ENCODE measurements at places on chromosomes 5 and 9. TPM values are rescaled to one million over a fixed set of nuclear protein-coding genes. Genes with fewer than 3 reads are reported as not detected.

DNA sequence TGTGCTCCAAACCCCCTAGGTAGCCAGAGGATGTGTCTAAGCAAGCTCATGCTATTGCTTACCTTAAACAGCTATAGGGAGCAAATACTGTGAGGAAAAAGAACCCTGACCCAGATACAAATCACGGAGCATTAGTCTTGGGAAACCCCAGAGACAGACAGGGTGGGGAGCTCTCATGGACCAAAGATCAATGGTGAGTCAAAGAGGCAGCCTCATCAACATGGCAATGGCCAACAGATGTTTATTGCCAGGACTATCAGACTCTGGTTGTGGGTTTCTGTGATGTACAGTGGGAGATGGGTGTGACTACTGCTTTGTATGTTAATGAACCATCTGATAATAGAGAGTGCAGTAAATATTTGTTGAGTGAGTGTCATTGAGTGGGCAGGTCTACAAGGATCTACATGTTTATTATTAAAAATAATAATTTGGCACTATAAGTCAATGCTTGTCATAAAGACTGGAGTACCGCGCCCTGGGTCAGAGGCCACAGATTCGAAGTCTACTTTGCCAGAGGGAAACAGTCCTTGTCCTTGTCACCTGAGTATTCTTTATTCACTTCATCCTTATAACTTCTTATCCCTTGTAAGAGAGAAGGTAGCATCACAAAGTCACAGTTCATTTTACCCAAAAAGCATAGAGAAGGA is 56.5 kb upstream of the RAI14 start:
- H3K4me3 ChIP-seq = no peak overlapping the region
- H3K4me1 ChIP-seq = no peaks in the 10 kb centered on the region
- no peak overlapping the region for H3K27ac ChIP-seq

DNA sequence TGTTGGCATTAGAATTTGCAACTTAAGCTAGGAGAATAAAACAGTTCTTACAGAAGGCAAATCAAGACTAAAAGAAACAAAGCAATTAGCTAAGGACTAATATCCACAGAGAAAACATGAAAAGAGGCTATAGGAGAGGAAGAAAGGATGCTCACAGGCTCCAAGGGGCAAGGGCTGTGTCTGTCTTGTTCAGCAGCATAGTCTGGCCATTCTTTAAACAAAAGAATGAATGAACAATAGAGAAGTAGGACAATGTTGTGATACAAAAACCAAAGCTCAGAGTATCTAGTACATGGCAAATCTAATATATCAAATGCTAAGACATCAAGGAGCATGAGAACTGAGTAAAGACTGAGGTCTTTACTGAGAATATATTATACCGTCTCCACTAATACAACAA is 39.5 kb downstream of the PLPP1 start:
- peaks cover 2% of the 10 kb centered on the region for H3K27me3 ChIP-seq
- peaks cover 3% of the 10 kb centered on the region for H3K36me3 ChIP-seq
- H3K4me3 ChIP-seq = no peak overlapping the region
- no peak for DNase-seq

The ZFP37 gene
- 1.5 TPM for polyA plus RNA-seq

The ARAP3 gene
- polyA plus RNA-seq = not detected

GRCh38 chr5:146447734-146448380 is 724 bp downstream of the TCERG1 start:
- peak overlapping the region; percentile 96 for H3K27ac ChIP-seq
- peaks cover 8% of the 10 kb centered on the region for H3K27me3 ChIP-seq
- H3K4me1 ChIP-seq = peaks cover 47% of the 10 kb centered on the region
- peak overlapping the region; percentile 98 for H3K4me3 ChIP-seq
- no peak for DNase-seq
- H3K36me3 ChIP-seq = no peaks in the 10 kb centered on the region

The SNCB gene
- 0.26 TPM for polyA plus RNA-seq

DNA sequence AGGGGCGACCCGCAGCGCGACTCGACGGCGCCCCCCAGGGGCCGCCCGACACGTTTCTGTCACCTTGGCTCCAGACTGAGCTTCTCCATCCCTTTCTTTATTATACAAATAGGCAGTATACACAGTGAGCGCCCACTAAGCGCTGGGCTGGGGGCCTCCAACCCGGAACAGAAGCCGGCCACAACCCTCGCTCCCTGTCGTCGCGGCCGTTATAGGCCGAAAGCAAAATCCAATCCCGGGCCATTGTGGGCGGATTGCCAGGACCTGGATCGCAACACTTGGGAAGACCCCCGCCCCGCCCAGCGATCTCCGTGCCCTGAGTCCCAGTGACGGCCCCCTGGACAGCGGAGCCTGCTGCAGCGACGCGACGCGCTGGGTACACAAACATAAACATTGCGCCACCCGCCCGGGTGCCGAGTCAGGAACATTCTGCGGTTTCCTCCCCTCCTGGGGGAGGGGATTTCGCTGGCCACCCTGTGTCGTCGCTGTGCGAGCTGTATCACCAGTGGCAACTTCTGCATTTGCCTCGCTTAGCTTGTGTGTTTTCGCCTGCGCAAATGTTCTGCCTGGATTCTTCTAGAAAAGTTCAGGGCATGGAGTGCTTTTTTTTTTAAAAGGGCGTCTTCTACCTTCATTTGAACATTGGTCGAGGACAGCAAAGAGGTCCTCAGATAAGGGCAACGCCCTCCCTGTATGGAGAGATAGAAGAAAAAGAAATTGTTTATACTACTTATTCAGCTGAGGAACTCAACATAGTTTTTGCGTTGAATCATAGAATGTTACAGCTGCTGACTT is 1.3 kb upstream of the DUSP1 start:
- peak overlapping the region; percentile 92 for H3K4me3 ChIP-seq
- DNase-seq = peak; percentile 98
- peaks cover 77% of the 10 kb centered on the region for H3K4me1 ChIP-seq
- H3K27me3 ChIP-seq = peaks cover 54% of the 10 kb centered on the region
